ENCODE measurements at places on chromosomes 2 and 18. TPM values are rescaled to one million over a fixed set of nuclear protein-coding genes. Genes with fewer than 3 reads are reported as not detected.

CRYBA2 gene
- not detected for total RNA-seq

DNA sequence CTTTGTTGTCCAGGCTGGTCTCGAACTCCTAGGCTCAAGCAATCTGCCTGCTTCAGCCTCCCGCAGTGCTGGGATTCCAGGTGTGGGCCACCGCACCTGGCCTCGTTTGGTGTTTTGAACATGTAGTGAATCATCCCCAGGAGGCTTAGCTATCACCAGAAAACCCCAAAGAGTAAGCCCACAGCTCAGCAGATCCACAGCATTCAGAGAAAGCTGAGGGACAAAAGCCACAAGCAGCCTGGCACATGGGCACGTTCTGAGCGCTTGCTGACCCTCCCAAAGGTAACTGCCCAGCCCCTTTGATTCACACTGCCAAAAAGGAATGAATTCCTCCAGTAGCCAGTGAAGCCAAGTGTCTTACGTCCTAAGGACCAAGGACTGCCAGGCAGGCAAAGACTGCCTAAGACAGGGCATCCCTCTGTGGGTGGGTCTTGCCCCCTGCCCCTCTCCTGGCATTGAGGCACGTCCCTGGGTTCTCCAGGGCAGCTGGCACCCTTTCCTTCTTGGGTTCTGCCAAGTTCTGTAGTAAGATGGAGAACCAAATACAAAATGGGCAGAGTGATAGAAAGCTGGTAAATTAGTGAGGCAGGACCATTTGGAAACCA lies 31.7 kb downstream of the MBP start:
- DNase-seq = no peak

GRCh38 chr2:60303680-60304079 lies 249.8 kb downstream of the BCL11A start:
- no peak for DNase-seq

DNA sequence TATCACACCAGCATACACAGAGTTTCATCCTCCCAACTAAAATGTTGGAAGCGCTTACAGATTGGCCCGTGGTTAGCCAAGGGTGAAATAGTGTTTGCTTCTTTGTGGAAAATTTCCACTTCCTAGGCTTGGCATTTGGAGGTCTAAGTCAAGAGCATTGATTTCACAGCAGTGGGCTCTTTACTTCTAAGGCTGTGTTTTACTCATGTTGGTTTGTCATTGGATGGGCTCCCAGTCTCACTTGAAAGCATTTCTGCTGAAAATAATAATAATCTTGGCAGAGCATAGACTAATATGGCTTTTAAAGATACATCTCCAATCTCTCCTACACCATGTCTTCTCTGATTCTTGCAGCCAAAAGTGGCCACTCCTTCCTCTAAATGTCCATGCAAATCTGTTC lies 82.9 kb downstream of the DYNAP start:
- DNase-seq = no peak

DNA sequence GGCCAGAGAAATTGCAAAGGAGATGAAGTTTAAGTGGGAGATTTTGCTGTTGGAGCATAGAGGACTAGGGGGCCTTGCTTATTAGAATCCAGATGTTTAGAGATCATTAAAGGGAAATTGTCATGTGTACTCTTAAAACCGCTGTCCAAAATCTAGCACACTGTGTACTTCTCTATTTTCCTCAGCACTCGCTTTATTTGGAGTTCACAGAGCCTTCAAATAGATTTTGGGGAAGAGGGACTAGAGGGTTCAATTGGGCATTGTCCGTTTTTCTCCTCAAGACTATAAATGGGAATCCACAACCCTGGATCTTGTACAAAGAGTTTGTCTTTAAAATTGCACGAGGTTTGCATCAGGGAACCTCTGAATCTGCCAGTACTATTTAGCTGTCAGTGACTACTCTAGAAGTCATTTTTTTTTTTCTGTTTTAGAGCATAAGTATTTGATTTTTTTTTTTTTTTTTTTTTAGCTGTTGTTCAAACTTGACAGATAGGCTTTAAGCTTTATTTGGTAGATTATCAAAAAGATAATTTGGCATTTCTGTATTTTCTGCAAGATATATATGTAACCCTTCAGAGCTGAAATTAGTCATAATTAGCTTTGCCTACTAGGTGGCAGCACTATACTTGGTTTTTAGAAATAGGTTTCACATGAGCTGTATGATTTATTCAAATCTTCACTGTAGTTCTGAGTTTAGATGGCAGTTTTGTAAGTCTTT lies 14.2 kb downstream of the PMS1 start:
- DNase-seq = peak; percentile 12

All from HCT116 (cell line).